Cardiac muscle cell (in vitro differentiated cells and primary cell): ENCODE measurements at places on chromosomes 12 and 14. TPM values are rescaled to one million over a fixed set of nuclear protein-coding genes. Genes with fewer than 3 reads are reported as not detected.
A peak's percentile ranks its signal among the peaks of the same experiment; 100 is the strongest.

DNA sequence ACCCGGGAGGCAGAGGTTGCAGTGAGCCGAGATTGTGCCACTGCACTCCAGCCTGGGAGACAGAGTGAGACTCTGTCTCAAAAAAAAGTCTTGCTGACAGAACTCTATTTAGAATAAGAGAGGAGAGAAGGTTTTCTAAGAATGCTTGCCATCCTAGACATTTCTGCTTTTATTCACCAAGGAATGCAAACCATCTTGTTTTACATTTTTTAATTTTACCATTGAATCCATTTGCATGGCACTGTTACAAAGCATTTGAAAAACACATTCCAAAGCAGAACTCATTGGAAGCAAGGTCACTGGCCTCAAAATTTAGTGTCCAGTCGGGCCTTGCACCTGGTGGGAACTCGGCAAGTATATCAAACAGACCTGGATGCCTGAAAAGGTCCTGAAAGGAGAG, 44.2 kb upstream of the RASSF3 start:
- no peaks in the 10 kb centered on the region for H3K4me1 ChIP-seq
- H3K4me3 ChIP-seq, result no peak overlapping the region
- H3K27me3 ChIP-seq, result no peaks in the 10 kb centered on the region

- no peaks in the 10 kb centered on the region for H3K4me1 ChIP-seq
- no peaks in the 10 kb centered on the region for H3K27me3 ChIP-seq
Measured at GRCh38 chr12:79114896-79115295, 250.3 kb downstream of the SYT1 start.

DNA sequence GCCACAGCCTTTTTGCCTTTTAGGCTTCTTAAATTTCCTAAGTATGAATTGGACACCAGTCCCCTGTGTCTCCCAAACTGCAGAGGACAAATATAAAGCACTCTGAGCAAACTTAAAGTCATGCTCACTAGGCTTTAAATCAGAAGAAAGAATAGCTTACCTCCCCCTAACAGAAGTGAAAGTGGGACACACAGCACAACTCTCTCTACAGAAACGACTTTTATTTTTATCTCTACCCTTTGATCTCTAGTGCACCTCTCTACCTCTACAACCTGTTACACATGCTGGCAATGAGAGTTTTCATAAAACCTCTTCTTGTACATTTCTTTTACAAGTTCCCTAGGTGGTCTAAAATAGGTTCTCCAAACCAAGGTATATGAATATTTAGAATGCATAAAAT, 19.7 kb downstream of the IAPP start:
- H3K27ac ChIP-seq, result no peak overlapping the region
- H3K4me3 ChIP-seq, result no peak overlapping the region
- no peaks in the 10 kb centered on the region for H3K27me3 ChIP-seq
- H3K36me3 ChIP-seq, result no peaks in the 10 kb centered on the region

DNA sequence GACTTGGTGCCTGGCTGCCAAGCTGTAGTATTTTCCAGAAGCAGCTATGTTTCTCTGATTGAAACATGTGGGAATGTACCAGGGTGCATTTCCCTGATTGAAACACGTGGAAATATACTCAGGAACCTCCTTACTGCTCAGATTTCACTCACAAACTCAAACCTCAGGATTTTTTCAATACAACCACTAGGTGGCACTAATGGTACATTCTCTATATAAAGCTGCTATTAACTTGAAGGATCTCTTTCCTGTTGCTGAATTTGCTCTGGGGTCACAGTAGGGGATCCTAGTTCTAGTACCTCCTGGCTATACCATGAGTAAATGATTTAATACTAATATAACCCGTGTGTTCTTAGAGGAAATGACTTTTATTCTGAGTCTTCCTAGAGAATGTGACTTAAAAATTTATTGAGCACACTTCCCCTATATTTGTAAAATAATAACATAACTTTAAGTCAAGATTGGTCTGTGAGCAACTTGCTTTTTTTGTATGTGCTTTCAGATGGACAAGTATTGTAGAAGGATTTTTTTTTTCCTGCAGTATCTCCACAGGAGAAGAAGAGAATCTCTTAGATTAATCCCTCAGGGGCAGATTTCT, 173.8 kb upstream of the MIS18BP1 start:
- no peak overlapping the region for H3K27ac ChIP-seq
- peak; percentile 47 for DNase-seq
- no peaks in the 10 kb centered on the region for H3K36me3 ChIP-seq
- no peaks in the 10 kb centered on the region for H3K27me3 ChIP-seq
- no peak overlapping the region for H3K4me3 ChIP-seq

DNA sequence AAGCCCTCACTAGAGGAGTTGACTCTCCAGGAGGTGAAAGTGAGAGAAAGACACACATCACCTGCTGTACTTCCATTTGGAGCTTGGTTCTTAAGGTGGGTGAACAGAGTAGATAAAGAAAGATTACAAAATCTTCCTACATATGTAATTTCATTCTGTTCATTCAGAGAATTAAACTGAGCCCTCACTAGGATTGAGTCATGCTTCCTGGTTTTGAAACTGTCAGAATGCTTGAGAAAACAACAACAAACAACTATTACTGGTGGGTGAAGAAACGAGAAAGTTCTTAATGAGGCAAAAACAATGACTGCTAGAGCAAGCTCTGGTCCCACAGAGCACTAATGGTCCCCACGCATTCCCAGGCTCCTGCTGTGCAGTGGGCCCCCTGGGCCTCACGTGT, 841.7 kb downstream of the VRK1 start:
- no peak overlapping the region for H3K4me3 ChIP-seq
- no peaks in the 10 kb centered on the region for H3K4me1 ChIP-seq
- H3K27me3 ChIP-seq, result no peaks in the 10 kb centered on the region
- no peak overlapping the region for H3K27ac ChIP-seq
- H3K36me3 ChIP-seq, result no peaks in the 10 kb centered on the region

DNA sequence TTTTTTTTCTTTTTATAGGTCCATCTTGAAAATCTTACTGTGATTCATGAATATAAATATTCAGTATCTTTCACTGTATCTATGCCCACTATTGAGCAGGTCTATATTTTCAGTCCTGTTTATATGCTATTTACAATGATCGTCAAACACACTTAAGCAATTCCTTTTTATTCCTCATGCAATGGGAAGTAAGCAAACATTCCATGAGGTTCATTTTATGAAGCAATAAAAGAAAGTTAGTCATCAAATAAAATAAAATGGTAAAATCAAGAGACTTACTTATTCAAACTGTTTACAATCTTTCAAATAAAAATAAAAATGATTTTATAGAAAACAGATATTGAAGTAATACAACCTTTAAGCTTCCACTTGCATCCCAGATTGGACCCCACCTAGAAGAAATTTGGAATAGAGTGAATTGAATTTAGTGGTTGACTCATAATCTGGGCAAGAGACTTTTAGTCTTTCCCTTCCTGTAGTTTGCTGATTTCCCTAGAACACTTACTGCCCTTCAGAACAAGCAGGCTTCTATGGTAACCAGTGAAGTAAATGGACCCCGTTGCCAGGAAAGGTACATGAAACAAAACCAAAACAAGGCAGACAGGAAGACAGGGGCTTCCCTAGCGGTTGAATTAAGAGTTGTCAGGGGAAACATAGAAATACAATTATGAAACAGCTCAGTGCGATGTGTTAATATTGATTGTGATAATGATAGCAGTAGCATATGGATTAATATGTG, 241.0 kb upstream of the ATP2B1 start:
- no peaks in the 10 kb centered on the region for H3K36me3 ChIP-seq
- peaks cover 43% of the 10 kb centered on the region for H3K4me1 ChIP-seq
- H3K27ac ChIP-seq, result no peak overlapping the region
- no peaks in the 10 kb centered on the region for H3K27me3 ChIP-seq
- DNase-seq, result peak; percentile 45

GRCh38 chr12:109065154-109065852, 12.9 kb downstream of the USP30 start:
- peaks cover 22% of the 10 kb centered on the region for H3K36me3 ChIP-seq
- no peaks in the 10 kb centered on the region for H3K4me1 ChIP-seq
- no peaks in the 10 kb centered on the region for H3K27me3 ChIP-seq
- H3K27ac ChIP-seq, result no peak overlapping the region

GRCh38 chr12:29638528-29638927, 141.0 kb upstream of the OVCH1 start:
- peaks cover 13% of the 10 kb centered on the region for H3K4me1 ChIP-seq
- no peaks in the 10 kb centered on the region for H3K27me3 ChIP-seq
- H3K27ac ChIP-seq, result no peak overlapping the region
- H3K36me3 ChIP-seq, result no peaks in the 10 kb centered on the region
- H3K4me3 ChIP-seq, result no peak overlapping the region
- DNase-seq, result no peak

GRCh38 chr14:25049568-25050268, at the start of gene STXBP6:
Gene STXBP6, minus strand, starts transcription at chr14:25050147. Its CDS starts 75,329 bp downstream, at chr14:24974818.
- no peak within 1 kb of the TSS for H3K27ac ChIP-seq
- peak; percentile 78 for DNase-seq
- no peaks in the 10 kb centered on the region for H3K36me3 ChIP-seq

GRCh38 chr12:76007640-76008039, 23.9 kb downstream of the PHLDA1 start:
- no peaks in the 10 kb centered on the region for H3K4me1 ChIP-seq
- no peak overlapping the region for H3K4me3 ChIP-seq
- H3K27ac ChIP-seq, result no peak overlapping the region
- DNase-seq, result no peak
- no peaks in the 10 kb centered on the region for H3K36me3 ChIP-seq
- no peaks in the 10 kb centered on the region for H3K27me3 ChIP-seq

GRCh38 chr12:28415755-28416154, 225.5 kb downstream of the CCDC91 start:
- DNase-seq, result peak; percentile 73
- no peak overlapping the region for H3K4me3 ChIP-seq
- H3K36me3 ChIP-seq, result no peaks in the 10 kb centered on the region
- no peaks in the 10 kb centered on the region for H3K4me1 ChIP-seq

DNA sequence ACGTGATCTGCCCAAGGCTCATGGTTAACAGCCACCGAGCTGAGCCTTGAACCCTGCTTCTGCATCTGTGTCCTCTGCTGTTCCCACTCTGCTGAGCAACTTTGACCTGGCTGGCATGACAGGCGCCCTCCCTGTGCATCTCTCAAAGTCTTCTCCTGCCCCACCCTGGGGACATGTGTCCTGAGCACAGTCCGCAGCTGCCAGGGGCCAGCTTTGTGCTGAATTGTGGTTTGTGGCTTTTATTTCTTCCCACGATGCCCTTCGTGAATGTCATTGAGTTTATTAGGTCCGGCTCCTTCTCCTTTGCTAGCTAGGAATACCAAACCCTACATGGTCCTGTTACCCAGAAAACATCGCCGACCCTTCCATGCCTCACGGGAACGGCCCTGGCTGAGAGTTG, 161.0 kb downstream of the TSPAN9 start:
- no peaks in the 10 kb centered on the region for H3K27me3 ChIP-seq
- H3K4me1 ChIP-seq, result peaks cover 49% of the 10 kb centered on the region
- H3K36me3 ChIP-seq, result no peaks in the 10 kb centered on the region
- no peak overlapping the region for H3K27ac ChIP-seq

DNA sequence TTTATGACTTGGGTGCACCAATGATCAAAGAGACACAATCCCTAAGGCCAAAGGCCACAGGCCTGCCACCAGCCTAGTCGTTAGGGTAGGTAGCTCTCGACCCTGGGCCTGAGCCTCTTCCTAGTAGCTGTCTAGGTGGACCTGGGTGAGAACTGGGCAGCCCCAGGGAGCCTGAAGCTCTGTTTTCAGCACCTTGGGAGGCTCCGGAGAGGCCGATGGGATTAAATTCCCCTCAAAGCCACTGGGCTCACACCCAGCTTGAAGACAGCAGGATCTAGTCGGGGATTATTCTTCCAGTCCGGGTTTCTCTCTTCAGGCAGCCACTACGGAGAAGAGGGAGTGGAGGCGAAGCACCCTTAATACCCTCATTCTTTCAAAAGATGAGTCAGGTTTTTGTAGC, 79.8 kb downstream of the TMEM260 start:
- no peak overlapping the region for H3K4me3 ChIP-seq
- peaks cover 3% of the 10 kb centered on the region for H3K27me3 ChIP-seq
- DNase-seq, result peak; percentile 6
- H3K36me3 ChIP-seq, result no peaks in the 10 kb centered on the region
- no peak overlapping the region for H3K27ac ChIP-seq

GRCh38 chr14:82419933-82420332, 886.3 kb upstream of the SEL1L start:
- DNase-seq, result peak; percentile 25
- H3K27me3 ChIP-seq, result no peaks in the 10 kb centered on the region
- no peaks in the 10 kb centered on the region for H3K4me1 ChIP-seq
- no peak overlapping the region for H3K4me3 ChIP-seq

Gene GZMH
- not detected in 2 replicates for total RNA-seq

Gene UTP20
- 2.9 and 3.7 TPM in 2 replicates for total RNA-seq

Gene BEST3
- 0.25 TPM in 1 of 2 replicates, not detected in the other for total RNA-seq

Gene OR6C2
- not detected in 2 replicates for total RNA-seq

Gene SLC17A8
- total RNA-seq, result not detected in 2 replicates

Gene BATF
- not detected in 2 replicates for total RNA-seq

Gene FGF23
- total RNA-seq, result 0.86 and 2.4 TPM in 2 replicates

Gene FANCM
- 5.6 and 12.4 TPM in 2 replicates for total RNA-seq

Gene OTOGL
- total RNA-seq, result 8.0 and 15.0 TPM in 2 replicates
